CD4-positive, alpha-beta T cell treated with Interleukin-2 at 100 ng/mL for 4 hours (primary cell): ENCODE measurements at places on chromosomes 1 and 21.

GRCh38 chr1:214467078-214467585 lies 84.3 kb downstream of the PTPN14 start:
- no peak for DNase-seq

DNA sequence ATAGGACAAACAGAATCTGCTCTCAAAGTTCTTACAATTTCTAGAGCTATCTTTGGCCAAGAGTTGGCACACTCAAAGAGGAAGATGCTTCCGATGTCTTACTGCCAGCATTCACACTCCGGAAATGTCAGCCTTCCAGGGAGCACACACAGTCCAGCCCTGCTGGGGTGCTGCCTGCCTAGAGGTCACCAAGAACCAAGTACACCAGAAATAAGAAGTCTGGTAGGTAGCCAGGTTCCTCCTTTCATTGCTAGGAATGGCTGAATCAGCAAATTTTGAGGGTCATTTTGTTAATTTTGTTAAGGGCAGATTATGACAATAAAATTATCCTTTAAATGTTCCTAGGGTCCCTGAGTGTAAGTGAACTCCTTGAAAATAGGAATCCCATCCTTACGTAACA lies 77.5 kb downstream of the PLPP3 start:
- no peak for DNase-seq

DNA sequence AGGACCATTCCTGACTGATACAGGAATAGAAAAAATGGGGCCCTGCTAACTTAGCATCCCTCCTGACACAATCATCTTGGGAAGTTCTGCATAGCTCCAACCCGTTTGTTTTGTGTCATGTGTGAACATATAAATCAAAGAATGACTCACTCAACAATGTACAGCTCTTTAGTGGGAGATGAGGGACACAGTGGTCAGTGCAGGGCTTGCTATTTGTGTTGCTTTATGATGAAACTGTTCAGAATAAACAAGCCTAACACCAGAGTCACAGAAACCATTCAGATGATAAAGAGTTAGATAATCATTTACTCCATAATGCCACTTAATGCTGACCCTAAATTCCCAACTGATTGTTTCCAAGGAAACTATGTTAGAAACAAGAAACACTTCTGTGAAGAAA lies 154.2 kb upstream of the ZNHIT6 start:
- DNase-seq, result no peak

GRCh38 chr1:167763525-167764220 lies 41.9 kb downstream of the MPZL1 start:
- no peak for DNase-seq
